ENCODE measurements at places on chromosomes 12 and 14.

GRCh38 chr12:50949801-50950302 is 2.5 kb upstream of the HIGD1C start:
- no peak for DNase-seq

GRCh38 chr12:72236071-72236705 is 36.0 kb upstream of the TRHDE start:
- DNase-seq, result no peak

- no peak for DNase-seq
Observed at GRCh38 chr12:41653386-41654326, 465.5 kb downstream of the PDZRN4 start.

- no peak for DNase-seq
Observed at GRCh38 chr14:24335461-24336171, 745 bp upstream of the ADCY4 start.

DNA sequence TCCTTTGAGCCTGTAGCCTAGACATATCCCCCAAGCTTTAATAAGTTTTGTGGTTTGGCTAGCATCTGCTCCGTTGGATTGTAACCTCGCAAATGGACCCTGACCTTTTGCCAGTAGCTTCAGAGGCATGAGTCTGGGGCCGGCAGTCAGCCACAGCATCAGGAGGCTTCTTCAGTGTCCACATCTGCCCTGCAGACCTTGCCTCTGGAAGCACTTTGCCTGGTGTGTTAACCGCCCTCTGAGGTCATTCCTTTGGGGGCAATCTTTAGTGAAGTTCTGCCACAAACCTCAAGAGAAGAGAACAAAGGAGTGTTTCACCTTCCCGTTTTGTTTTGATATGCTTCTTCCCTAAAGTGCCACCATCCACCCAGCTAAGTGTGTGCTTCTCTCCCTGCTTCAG is 71.4 kb downstream of the GNS start:
- DNase-seq, result no peak

DNA sequence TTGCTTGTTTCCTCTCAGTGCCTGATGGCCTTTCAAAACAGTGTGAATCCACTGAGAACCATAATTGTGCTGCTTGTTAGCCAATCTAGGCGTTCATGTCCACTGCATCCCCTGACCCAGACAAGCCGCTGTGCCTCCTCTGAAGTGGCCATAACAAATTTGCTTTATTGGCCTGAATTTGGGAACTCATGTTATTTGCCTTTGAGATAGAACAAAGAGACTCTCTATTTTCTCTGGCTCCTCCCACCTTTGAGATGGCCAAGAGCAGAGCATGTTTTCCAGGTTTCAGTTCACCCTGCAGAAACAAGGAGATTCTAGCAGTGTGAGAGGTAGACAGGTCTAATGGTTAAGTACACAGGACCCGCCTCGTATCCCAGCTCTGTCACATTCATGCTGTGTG is 723.9 kb downstream of the MED13L start:
- no peak for DNase-seq

- DNase-seq, result peak; percentile 23
Observed at GRCh38 chr12:117857632-117858612, 110.9 kb downstream of the KSR2 start.
